ENCODE measurements at places on chromosomes 6 and 20.

DNA sequence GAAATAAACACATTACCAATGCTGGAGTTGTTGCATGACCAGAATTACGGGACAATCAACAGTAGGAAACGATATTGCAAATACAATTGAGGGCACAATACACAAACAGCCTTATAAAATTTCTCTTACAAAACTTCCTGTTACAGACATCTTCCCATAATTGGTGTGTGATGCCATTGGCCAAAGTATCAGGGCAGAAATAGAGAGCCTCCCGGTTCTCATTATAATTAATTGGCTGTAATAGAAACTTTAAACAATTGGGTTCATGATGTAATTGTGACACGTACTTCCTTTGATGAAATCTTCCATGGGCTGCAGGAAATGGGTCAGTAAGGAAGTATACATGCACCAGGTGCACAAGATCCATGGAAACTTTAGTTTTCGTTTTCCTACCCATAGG is 40.3 kb upstream of the RALGAPA2 start:
- no peaks in the 10 kb centered on the region for H3K27me3 ChIP-seq
- H3K36me3 ChIP-seq: no peaks in the 10 kb centered on the region
- no peak for DNase-seq

DNA sequence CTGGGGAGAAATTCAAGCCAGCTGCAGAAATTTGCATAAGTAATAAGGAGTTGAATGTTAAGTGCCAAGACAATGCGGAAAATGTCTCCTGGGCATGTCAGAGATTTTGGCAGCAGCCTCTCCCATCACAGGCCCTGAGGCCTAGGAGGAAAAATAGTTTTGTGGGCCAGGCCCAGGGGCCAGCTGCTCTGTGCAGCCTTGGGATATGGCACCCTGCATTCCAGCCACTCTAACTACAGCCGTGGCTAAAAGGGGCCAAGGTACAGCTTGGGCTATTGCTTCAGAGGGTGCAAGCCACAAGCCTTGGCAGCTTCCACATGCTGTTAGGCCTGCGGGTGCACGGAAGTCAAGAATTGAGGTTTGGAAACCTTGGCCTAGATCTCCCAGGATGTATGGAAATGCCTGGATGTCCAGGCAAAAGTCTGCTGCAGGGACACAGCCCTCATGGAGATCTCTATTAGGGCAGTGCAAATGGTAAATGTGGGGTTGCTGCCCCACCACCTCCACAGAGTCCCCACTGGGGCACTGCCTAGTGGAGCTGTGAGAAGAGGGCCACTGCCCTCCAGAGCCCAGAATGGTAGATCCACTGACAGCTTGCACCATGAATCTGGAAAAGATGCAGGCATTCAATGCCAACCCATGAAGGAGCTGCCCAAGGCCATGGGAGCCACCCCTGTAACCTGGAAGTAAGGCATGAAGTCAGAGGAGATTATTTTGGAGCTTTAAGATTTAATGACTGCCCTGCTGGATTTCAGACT is 126.5 kb downstream of the DTNBP1 start:
- H3K27ac ChIP-seq: no peak overlapping the region
- no peaks in the 10 kb centered on the region for H3K27me3 ChIP-seq
- no peak for DNase-seq
- no peaks in the 10 kb centered on the region for H3K36me3 ChIP-seq
- no peak overlapping the region for H3K4me3 ChIP-seq

DNA sequence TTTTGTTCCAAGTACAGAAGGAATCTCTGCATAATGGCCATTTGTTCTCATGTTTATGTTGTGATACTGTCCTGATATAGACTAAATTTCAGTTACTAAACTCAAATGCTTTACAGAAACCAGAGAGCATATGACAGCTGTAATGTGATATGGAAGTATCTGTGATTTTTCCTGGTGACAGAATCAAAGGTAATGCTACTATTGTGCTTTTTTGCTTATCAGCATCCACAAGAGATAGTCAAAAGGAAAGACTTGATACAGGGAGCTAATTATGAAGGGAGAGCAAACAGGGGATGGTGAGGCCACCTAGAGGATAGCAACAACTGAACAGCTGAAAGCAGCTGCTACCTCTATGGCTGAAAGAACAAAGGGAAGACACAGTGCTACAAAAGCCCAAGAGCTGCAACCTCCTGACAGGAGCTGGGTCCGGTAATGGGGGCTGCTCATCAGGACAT is 181.4 kb downstream of the PHF3 start:
- H3K36me3 ChIP-seq: no peaks in the 10 kb centered on the region
- H3K27ac ChIP-seq: no peak overlapping the region
- H3K4me1 ChIP-seq: peaks cover 26% of the 10 kb centered on the region
- H3K27me3 ChIP-seq: no peaks in the 10 kb centered on the region
- no peak overlapping the region for H3K4me3 ChIP-seq

- H3K27ac ChIP-seq: no peak overlapping the region
- H3K4me3 ChIP-seq: no peak overlapping the region
These were observed 39.7 kb upstream of the SAYSD1 start for GRCh38 chr6:39154705-39155104.
